ENCODE measurements at places on chromosomes 13 and 19.

DNA sequence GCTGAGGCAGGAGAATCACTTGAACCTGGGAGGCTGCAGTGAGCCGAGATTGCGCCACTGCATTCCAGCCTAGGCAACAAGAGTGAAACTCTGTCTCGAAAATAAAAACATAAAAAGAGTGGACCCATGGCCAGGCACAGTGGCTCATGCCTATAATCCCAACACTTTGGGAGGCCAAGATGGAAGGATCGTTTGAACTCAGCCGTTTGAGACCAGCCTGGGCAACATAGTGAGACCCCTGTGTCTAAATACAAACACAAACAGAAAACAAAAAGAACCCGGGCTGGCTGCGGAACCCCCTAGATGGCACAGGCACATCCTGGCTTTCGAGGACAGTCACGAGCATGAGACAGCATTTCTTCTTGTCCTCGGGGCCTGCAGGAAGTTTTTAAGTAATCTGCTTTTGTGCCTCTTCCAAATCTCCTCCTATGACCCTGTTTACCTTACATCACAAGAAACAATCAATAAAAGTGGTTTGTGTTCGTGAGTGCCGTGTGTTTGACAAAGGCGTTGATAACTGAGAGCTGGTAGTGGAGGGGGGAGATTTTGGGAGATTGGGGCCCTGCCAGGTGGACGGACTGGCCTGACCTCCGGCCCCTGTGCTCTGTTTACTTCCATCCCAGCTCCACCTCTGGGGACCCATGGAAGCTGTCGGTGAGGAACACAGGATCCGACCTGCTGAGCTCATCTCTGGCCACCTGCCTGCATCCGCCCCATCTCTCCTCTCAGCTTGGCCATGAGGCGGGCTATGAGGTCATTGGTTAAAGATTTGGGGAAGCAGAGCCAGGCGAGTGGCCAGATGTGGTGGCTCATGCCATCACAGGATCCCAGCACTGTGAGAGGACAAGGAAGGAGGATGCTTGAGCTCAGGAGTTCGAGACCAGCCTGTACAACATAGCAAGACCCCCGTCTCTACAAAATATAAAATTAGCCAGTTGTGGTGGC is 5.9 kb upstream of the GDF15 start:
- peak; percentile 72 for DNase-seq

GRCh38 chr19:50534478-50534877 is 20.8 kb upstream of the ASPDH start:
- DNase-seq: no peak

DNA sequence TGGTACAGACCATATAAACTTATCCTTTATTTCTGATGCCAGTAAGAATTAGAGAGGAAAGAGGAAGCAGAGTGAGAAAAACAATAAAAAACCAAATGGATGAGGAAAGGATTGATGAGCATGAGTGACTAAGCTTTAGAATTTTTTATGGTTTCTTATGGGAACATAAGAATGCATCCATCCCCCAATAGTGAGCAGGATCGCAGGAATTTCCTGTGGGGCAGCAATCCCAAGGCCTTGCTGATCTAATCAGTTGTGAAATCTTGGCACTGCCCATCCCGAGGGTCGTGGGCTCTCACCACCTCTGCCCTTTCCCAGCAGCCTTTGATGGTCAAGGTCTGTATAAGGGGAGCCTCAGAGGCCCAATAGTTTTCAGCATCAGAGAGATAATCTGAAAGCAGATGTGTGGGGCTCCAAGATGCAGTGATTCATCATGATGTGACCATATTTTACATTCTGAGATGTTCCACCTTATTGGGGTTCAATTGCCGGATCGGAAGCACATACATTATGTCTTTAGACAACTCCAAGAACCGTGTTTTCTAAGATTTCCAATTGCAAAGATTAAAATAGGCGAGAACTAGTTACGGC is 222.1 kb downstream of the DNAJC15 start:
- DNase-seq: no peak

- DNase-seq: no peak
Observed at GRCh38 chr13:40193286-40194223, 472.9 kb downstream of the FOXO1 start.

GRCh38 chr19:10112895-10113591 is 1.6 kb downstream of the P2RY11 start:
- DNase-seq: peak; percentile 77

- DNase-seq: no peak
Observed at GRCh38 chr19:49064768-49065611, at the start of gene NTF4. Gene NTF4 (minus strand): TSS chr19:49064818. CDS start chr19:49061997, 2,821 bp downstream.

DNA sequence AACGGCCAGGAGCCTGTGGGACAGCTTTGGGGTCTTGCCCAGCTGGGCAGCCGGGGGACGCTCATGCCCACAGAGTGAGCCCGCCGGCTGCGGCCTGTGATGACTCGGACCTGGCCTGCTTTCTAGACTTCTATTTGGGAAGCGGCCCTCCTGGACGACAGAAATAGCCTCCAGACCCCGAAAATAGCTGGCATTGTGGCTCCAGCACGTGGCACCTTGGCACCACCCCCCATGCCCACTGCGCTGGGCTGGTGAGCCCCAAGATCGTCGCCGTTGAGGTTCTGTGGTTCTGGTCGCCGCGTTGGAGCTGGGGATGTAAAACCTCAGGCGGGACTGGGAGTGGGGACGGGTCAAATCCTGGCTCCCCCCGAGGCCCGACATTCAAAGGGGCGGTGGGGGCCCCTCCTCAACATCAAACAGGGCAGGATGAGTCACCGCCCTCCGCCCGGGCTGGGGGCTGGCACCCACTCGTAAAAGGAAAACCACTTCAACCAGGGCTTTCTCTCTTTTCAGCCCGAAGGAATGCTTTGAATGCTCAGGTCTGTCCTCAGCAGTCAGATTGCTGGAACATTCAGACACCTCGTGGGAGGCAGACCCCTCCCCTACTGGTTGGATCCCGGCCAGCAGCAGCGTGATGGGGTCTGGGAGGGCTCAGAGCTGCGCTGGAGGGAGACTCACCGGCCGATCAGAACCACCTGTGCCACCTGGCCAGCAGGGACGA is 42.1 kb downstream of the GADD45B start:
- no peak for DNase-seq

DNA sequence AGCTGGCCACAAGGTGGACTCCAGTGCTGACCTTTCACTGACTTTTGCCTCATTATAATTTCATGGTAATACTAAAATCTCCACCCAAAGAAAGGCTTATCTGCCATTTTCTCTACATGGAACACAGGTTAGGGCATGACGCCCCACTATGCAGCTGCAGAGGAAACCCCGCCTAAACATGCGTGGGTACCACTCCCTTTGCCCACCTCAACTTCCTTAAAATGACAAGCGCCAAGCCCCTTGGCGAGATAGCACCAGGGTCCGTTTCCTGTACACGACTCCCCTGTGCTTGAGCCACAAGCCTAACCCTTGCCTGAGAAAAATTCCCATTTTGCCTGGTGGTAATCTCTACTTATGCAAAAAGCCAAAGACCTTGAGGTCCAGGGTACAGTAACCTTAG is 36.0 kb upstream of the PABPC3 start:
- no peak for DNase-seq

DNA sequence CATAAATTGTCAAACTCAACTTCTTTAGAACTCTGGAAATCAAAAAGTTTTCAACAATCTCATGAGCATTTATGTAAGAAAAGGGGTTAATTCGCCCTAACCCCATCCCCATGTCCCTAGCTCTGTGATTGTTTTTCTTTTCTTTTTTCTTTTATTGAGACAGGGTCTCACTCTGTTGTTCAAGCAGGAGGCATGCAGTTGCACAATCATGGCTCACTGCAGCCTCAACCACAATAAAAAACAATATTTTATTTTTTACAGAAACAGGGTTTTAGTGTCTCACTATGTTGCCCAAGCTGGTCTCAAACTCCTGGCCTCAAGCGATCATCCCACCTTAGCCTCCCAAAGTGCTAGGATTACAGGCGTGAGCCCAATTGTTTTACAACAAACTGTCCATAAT is 16.7 kb downstream of the VWA8 start:
- DNase-seq: no peak

GRCh38 chr13:33144358-33144784 is 128.1 kb downstream of the KL start:
- DNase-seq: no peak

GRCh38 chr13:27027086-27027667 is 144.4 kb downstream of the USP12 start:
- DNase-seq: no peak
